ENCODE measurements at places on chromosomes 16 and 17. TPM values are rescaled to one million over a fixed set of nuclear protein-coding genes. Genes with fewer than 3 reads are reported as not detected.

DNA sequence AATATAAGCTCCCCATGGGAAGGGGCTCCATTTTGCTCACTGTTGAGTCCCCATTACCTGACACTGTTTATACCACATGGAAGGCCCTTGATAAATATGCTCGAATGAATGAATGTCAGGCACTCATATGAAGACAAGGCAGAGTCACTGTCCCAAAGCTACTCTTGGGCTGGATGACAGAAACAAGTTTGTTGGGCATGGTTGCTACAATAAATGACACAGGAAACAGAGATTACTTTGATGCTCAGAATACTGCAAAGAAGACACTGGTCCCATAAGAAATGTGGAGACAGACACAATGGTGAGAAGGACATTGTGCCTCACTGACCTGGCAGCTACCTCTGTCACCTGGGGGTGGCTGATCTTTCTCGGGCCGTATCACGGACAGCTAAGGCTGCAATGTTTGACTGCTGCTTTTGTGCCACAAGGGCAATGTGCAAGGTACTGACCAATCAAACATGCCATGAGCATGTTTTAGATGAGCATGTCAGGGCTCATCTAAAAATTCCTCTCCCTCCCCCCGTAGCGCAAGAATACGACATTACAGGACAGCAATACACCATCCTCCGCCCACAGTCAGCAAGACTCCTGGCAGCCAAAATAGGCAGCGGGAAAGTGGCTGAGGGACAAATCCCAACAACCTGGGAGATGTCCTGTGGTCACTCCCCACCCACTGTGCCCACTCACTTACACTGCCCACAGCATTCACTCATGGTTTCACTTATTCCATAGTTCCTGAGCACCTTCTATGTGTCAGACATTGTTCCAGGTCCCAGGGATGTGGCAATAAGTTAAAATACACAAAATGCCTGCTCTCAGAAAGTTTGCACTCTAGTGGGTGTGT lies 5.0 kb downstream of the PIK3R6 start:
- DNase-seq = no peak

- DNase-seq = no peak
Observed at GRCh38 chr17:80691784-80692183, 147.1 kb downstream of the RPTOR start.

DNA sequence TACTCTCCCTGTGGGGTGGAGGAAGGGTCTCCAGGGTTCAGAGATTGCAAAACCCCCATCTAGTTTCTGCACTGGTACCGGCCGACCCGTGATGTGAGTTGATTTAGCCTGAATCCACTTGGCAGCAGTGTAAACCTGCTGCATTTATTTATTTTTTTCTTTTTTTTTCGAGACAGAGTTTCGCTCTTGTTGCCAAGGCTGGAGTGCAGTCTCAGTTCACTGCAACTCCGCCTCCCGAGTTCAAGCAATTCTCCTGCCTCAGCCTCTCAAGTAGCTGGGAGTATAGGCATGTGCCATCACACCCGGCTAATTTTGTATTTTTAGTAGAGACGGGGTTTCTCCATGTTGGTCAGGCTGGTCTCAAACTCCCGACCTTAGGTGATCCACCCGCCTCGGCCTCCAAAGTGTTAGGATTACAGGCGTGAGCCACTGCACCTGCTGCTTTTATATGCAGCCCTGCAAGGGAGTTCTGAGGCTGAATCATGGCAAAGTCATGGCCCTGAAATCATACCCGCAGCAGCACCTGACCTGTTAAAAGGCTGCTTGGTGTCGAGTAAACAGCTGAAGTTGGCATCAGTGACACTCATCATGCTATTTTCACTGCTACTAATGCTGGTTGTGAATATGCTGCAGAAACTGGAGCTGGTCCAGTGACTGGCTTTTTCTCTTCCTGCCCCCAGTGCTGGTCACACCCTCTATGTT lies 21.4 kb downstream of the DEXI start:
- no peak for DNase-seq

- DNase-seq = no peak
Observed at GRCh38 chr17:75762513-75763268, 2.3 kb downstream of the GALK1 start.

DNA sequence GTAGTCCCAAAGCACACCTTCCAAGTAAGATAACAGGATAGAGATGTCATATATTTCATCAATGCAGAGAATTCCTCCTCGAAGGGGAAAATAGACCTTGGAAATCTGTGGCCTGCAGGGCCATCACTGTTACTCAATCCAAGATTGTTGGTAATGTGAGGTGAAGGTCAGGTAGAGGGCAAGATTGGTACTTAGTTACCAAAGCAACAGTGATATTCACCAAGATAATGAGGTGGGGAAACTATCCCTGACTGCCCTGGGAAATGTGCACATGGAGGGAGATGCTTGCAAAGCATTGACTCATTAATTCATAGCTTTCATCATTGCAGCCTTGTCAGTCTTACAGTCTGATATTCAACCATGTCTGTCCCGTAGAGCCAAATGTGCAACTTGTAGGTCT lies 234.1 kb upstream of the MON1B start:
- no peak for DNase-seq

DNA sequence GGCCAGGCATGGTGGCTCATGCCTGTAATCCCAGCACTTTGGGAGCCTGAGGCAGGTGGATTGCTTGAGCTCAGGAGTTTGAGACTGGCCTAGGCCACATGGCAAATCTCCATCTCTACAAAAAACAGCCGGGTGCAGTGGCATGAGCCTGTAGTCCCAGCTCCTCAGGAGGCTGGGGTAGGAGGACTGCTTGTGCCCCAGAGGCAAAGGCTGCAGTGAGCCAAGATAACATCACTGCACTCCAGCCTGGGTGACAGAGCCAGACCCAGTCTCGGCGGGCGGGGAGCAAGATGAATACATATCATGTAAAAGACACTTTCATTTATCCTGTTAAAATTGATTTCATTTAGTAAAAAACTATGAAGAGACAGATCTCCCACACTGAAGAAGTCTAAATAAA lies 54.6 kb downstream of the CREBBP start:
- DNase-seq = no peak

- DNase-seq = no peak
Observed at GRCh38 chr17:4931963-4932362, at the start of gene GP1BA. TSS of gene GP1BA (plus strand) at chr17:4932277. CDS start at chr17:4932605, 328 bp downstream.

DNA sequence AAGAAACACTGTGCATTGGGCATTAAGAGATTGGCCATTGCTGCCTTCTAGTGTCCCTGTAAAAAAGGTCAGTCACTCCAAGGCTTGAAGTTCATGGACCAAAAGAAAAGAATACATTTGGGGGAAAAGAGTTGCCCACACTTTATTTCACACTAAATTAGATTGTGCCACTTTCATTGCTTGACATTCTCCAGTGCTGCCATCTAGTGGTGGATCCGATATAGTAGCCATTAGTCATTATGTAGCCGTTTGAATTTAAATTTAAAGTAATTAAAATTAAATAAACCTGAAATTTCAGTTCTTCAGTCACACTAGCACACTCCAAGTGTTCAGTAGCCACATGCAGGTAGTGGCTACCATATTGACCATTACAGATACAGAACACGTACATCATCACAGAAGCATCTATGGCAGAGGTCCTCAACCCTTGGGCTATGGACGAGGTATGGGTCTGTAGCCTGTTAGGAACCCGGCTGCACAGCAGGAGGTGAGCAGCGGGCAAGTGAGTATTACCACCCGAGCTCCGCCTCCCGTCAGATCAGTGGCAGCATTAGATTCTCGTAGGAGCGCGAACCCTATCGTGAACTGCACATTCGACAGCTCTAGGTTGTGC lies 21.9 kb upstream of the CDH5 start:
- DNase-seq = no peak

GRCh38 chr17:9432934-9433421 lies 142.6 kb downstream of the STX8 start:
- DNase-seq = no peak

DNA sequence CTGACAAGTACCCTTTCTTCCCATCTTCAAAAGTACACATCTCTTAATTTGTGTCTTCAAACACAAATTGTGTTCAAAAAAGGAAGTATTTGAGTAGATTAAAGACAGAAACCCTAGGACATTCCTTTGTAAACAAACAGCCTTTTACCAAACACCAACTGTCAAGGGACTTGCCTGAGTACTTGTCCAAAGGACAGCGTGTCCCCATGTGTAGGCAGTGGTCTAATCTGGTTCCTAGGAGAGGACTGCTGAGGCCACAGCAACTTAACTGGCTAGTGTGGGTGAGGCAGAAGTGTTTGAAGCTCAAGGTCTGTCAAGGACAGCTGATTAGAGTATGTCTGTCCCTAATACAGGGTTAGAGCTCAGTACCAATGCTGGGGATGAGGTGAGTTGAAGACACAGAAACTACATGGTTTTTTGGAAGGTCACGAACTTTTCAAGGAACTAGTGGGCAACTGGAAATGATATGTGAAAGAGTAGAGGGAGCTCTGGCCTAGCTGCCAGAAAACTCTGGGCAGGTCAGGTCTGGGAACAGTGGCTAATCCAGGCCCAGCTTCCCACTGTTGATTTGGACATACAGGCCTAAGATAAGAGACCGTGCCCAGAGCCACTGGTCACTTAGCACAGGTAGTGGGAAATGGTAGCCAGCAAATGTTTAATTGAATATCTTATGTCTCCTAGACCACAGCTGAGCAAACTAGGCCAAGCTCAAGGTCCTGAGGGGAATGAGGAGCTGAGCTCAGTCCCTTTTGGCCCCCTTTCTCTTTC lies 10.1 kb downstream of the HMOX2 start:
- no peak for DNase-seq

ACSM5 gene
- total RNA-seq = 0.78 TPM

SYT17 gene
- 6.2 TPM for total RNA-seq

EVPL gene
- not detected for total RNA-seq

SRL gene
- 0.16 TPM for total RNA-seq

Data from occipital lobe (tissue), 3 donors.